ENCODE measurements at places on chromosomes 5 and 9.

DNA sequence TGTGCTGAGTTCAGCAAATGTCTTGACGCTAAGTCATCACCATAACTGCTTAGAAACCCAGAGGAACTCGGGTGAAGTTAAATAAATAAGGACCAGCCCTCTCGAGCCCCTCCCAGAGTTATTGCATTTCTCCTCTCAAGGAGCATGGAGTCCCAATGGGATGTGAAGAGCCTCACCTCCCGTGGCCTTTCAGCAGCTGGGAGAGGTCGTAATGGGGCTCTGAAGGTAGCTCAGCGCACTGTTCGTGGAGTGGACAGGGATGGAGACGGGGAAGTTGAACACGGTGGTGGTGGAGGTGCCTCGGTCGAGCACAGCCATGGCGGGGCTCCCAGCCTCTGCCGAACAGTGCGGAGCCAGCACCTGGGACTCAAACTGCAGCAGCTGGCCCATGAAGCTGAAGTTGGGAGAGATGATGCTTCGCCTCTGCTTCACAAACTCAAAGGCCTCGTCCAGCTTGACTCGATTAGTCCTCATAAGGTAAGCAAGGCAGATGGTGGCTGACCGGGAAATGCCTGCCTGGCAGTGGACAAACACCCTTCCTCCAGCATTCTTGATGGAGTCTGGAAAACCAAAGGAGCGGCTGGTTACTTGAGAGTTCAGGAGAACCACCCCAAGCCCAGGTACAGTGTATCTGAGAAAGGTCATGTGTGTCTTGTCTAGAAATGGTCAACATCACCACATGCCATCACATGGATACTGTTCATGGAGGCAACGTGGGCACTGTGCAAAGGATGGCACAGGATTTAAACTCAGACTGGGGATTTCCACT, 2.2 kb downstream of the DUSP1 start:
- no peak for DNase-seq

- no peak for DNase-seq
Measured at GRCh38 chr5:181133610-181134231, 2.8 kb upstream of the OR2V1 start.

DNA sequence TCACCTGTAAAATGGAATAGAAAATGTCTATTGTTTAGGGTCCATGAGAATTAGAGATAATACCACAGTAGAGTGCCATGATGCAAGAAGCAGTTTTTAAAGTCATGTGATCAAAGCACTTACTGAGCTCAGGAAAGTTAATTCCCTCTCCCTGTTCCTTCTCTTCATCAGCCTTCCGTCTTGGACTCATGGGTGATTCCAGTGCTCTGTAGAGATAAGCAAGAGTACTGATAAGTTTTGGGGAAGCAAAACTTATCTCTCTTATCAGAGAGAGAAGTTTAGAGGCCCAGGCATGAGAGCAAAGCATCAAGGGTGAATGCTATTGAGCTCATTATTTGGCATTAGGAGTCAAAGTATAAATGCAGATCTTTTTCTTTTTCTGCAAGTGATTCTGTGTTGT, 410.1 kb downstream of the AGTPBP1 start:
- no peak for DNase-seq

DNA sequence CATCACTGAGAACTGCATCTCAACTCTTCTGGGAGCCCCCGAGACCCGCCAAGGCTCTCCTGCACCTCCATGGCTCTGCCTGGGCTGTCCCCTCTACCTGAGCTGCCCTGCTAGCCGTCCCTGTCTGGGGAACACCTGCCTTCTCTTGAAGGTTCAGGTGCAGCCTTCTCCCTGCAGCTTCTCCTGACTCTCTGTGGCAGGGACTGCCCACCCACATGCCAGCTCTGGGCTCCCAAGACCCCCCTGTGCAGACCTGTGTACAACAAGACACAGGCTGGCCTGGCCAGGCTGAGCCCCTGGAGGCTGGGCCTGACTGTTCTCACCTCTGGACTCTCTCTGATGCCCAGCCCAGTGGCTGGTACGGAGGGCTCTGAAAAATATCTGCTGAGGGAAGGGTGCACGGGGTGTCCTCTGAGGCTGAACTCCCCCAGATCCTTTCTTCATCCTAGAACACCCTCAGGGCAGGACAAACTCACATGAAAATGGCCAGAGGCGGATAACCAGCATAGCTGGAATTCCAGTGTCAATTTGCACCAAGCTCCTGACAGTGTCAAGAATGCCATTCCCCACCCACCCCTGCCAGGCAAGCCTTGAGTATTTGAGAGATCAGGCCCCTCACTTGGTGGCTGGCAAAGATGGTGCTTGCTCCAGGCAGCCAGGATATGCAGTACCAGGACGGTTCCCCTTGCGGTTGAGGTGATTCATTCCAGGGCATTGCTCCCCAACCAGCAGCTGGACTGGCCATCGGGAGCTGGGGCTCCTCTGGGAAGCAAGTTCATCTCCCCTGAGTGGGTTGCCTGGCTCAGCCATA, 40.9 kb upstream of the SLC25A51 start:
- DNase-seq = no peak

DNA sequence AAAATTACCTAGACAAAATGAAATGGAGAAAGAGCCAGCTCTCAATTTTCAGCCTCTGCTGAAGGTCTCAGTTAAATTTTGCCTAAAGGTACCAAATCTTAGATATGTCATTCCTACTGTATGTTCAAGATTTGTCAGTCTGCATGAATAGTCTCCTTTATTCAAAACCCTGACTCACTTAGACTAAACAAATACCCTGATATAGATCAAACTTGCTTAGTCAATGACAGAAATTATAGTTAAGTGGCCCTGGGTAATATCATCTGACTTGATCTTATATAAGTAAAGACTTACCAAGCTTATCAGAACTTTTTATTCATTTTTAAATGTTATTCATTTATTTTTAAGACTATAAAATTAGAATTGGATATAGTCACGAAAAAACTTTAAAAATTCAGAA, 12.2 kb downstream of the MEGF9 start:
- DNase-seq = no peak

DNA sequence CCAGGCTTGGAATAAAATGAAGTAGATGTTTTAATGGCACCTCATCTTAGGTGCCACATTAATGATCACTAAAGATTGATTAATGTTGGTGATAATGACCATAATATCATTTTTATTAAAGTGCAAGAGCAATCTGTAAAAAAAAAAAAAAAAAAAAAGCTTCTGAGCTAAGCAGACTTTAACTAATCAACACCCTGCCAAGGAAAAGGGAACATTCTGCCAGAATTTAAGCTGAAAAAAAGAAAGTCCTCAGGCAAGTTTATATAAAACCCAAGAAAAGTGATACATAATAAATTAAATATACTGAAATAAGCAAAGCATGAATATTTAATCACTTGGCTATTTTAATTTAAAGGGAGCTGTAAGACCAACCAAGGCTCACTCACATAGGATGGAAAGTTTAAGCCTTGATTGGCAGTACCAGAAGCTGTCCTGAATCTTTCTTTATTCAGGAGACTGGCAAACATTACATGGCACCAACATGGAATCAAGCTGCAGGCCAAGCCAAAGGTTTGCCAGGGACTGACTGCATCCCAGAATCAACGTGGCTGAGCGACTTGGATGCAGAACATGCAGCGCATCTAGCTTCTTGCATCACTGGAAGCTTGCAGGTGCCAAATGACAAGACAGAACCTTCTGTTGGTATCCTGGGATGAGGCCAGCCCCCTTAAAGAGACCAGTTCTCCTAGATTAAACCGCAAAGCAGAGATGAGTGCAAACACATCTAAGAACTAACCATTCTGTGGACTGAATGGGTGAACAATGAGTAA, 413.6 kb downstream of the ENC1 start:
- DNase-seq = no peak

- DNase-seq = no peak
Measured at GRCh38 chr9:85740787-85741094, 1.0 kb downstream of the AGTPBP1 start.

DNA sequence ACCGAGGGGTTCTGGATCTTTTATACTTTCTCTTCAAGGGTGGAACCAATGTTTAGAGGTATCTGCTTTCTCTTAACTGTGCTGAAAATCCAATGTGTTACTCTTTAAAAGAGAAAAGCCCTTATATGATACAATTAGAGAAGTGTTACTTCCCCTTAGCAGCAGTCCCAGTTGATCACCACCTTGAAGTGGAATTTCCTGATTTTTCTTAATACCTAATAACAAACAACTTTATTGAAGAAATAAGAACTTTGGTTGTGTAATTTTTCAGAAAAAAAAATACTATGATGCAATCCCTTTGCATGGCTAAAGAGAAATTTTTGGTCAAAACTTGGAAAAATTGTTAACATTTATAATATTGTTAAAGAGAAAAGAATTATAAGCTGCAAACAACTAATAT, 24.7 kb downstream of the SLC1A3 start:
- no peak for DNase-seq

GRCh38 chr5:111731638-111732037, 25.4 kb downstream of the NREP start:
- DNase-seq = no peak
